Astrocyte (in vitro differentiated cells and primary cell): ENCODE measurements at places on chromosomes 7 and 10.
A peak's percentile ranks its signal among the peaks of the same experiment; 100 is the strongest.

DNA sequence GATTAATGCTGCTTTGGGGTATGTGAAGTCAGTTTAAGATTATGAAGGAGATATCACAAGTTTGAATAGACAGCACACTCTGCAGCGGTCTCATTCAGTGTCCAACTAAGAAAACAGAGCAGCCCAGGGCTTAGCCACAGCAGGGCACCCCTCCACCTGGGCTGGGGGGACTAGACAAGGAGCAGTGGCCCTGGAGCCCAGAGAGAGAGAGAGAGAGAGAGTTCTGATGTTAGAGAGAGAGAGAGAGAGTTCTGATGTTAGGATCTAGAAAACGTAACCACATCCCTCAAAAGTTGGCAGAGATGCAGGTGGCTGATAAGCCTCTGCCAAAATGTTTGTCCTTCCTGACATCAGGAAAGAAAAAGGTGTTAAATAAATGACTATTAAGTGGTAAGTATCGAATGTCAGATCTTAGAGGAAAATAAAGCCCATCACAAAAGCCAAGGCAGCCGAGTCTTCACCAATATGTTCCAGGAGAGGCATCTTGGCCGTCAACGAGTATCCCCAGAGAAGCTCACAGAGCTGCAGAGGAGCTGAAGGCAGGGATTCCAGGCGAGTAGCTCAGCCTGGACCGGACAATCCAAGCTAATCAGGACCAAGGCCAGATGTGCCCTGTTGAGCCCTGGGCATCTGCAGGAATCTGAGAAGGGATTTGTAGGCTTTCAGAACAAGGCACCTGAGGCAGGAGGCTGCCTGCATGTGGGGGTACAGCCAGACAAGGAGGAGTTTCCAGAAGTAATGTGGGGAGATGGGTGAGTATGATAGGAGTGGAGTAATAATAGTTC lies 150.1 kb upstream of the TCF7L2 start:
- DNase-seq = no peak

DNA sequence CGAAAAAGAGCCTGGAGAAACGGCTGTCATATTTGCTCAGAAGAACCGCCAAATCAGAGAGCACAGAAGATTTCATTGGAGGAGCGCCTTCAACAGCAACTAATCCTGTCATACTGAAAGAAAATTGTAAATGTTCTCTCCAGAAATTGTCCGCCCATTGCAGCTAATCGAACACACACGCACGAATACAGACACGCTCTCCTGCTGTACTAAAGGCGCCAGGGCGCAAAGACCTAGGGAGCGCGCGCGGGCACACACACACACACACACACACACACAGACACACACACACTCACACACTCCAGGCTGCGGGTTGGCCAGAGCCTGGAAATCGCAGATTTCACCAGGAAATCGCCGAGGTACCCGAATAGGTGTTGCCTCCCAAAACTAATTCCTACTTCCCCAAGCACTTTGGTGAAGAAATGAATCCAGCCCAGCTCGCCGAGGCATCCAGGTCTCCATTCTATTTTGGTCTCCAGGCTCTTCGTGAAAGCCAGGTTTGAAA lies at the start of gene CHRM2:
CHRM2 (plus strand) TSS at position 157 of the 505 bp plus-strand sequence. CDS start 146,214 bp downstream, outside the sequence.
- peak; percentile 69 for DNase-seq

DNA sequence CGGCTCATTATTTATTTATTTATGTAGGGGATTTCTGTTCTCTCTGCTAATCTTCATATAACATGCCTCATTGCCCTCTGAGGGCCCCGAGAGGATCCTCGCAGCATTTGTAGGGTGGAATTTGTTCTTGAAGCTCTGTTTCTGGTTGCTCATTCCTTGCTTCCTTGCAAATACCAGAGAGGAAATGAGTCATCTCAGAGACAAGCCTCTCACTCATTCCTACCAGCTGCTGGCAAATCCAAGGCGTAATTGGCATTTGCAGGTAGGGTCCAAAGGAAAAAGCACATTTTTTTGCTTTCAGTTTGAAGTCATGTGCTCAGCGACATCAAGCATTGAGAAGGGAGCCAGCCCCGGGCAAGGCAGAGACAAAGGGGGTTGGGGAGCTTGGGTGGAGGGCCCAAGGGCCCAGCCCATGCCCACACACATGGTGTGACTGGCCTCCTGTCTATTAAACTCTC lies 501.6 kb downstream of the GALNT17 start:
- DNase-seq = peak; percentile 95

DNA sequence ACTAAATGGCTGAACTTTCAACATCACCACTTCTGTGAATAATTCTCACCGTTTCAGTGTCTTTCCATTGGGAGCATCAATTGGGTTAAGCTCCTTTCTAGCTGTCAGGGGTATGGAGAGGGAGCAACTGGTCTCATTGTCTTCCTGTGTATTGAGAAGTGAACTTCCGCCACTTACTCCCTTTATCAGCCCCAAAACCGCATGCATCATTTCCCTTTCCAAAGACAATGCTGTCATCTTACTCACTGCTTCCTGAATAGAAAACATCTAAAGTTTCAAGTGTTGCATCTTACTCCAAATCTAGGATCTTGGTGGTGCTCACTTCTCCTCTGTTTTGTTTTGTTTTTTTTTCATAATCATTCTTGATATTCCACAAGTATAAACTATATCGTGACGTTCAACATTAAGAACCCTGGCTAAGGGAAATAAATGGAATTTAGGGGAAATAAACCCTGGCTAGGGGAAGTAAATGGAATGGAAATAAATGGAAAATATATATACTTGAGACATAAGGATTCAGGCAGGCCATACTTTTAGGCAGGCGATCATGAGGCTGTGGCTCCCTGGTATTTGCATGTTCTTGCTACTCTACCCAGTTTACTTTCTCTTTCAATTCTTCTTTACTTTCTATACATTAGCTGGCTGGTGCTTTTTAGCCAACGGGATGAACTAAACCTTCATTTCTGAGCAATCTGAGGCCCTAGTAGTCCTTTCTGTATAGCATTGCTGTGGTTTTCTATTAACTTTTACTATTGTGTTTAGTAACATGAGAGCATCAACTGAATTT lies 371.9 kb downstream of the BMPER start:
- DNase-seq = peak; percentile 74

GRCh38 chr10:84542522-84543490 lies 214.4 kb downstream of the CCSER2 start:
- DNase-seq = no peak

DNA sequence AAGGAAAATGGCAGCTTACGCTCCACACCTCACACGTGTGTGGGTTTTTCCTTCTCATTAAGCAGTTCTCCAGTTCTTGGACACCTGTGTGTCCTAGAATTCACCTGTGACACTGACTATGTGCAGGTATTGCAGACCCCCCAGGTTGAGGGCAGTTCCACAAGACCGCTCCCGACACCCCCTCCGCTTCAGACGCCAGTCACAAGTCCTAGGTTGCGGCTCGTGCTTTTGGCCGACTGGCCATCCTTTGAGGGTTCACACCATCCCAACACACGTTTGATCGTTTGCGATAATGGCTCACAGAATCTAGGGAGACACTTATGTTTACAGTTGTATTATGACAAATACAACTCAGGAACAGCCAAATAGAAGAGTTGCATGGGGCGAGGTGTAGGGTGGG lies 44.5 kb downstream of the CAMK1D start:
- no peak for DNase-seq

DNA sequence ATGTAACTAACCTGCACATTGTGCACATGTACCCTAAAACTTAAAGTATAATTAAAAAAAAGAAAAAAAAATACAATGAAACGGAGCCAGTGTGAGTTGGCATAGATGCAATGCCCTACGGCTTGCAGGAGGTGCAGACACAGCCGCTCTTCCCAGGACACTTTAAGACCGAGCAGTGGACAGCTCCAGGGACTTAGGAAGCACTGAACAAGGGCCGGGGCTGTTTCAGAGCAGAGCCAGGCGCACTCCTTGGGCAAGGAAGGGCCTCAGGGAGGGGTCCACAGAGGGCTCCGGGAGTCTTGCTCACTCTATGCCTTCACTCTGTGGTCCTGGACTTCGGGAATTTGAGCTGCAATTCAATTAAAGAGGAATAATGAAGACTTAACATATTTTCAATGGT lies 355.3 kb downstream of the TCERG1L start:
- DNase-seq = no peak

GRCh38 chr7:151339651-151340382 lies 1.8 kb upstream of the NUB1 start:
- DNase-seq = no peak

GRCh38 chr7:140909476-140910161 lies 15.1 kb downstream of the BRAF start:
- DNase-seq = no peak

DNA sequence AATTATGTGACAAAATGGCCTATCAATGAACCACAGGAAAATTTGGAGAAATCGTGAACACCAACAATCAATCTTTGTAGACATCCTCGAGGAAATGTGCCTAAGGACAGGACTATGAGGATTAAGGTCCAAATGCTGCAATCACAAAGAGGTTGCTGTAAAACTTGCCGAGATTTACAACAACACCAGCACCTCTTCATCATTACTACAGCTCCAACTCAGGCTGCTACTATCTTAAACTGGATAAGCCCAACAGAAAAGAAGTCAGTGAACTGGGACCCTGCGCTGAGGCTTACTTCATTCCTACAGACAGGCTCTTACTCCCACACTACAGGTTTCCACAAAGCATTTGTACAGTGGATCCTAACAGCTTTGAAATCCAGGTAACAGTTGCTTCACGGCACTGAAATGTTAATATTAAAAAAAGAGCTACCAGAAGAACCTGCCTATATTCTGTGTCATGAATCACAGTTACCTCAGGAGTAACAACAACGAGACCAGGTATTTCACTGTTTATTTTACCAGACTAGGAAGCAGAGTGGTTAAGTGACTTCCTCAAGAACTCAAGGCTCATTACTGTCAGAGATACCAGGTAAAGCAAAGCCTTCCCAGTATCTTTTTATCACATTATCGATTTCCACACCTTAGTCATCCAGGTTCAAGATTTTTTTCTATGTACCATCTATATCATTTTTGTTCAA lies 23.9 kb downstream of the CACUL1 start:
- no peak for DNase-seq

DNA sequence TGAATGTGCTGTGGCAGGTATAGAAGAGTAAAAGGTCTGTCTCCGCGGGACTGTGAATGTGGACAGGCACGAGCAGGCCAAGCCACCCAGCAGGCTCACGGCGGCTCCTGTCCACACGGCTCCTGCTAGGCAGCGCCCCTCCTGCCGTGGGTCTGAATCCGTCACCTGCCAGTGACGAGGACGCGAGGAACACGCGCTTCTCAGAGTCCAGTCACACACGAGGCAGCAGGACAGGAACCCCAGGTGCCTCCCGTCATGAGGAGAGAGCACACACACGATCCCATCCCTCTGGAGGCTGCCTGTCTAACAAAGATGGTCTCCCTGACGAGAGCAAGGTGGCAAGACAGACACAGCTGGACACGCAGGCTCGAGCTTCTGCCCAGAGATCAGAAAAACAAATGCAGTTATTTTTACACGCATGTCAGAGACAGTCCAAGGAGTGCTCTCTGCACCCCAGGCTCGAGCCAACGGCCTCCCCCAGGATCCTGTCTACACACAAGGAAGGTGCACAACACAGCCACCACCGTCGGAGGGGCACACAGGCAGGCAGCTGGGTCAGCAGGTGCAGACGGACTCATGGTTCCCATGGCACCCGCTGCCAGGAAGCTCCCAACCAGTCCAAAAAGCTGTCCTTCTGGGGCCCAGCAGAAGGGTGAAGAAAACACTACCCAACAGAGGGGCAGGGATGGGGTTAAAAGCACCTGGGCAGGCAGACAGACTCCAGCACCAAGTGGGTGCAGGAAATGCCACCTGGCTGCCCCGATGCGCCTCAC lies 103.2 kb downstream of the MAD1L1 start:
- no peak for DNase-seq
